ENCODE measurements at places on chromosomes 7 and 10.

DNA sequence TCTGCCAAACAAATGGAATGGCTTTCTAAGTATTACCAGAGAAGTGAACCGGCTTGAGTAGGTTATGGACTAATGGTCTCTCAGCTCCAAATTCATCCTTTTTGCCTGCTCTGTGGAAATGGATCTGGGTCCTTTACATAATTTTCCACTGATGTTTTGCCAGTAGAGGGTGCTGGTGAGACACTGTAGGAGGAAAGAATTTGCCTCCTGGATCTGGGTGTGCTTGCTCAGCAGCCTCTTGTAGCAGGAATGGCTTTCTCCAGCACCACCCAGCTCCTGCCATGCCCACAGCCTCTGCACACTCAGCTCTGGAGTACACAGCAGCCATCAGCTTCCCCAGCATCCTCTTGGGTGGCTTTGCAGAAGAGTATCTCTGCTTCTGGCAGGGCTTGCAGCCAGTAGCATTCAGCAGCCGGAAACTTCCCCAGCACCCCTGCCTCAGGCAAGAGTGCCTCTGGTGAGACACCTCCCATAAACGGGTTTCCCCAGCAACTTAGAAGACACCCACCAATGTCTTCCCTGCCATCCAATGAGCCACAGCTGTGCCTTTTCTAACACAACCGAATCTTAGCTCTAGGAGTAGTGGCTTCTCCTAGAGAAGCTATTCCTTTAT lies 235.0 kb upstream of the PLPP4 start:
- DNase-seq: no peak

GRCh38 chr10:122271076-122271475 lies at the start of gene BTBD16:
BTBD16 (plus strand) TSS chr10:122271296; CDS start chr10:122275082, 3,786 bp downstream.
- peak; percentile 42 for DNase-seq

DNA sequence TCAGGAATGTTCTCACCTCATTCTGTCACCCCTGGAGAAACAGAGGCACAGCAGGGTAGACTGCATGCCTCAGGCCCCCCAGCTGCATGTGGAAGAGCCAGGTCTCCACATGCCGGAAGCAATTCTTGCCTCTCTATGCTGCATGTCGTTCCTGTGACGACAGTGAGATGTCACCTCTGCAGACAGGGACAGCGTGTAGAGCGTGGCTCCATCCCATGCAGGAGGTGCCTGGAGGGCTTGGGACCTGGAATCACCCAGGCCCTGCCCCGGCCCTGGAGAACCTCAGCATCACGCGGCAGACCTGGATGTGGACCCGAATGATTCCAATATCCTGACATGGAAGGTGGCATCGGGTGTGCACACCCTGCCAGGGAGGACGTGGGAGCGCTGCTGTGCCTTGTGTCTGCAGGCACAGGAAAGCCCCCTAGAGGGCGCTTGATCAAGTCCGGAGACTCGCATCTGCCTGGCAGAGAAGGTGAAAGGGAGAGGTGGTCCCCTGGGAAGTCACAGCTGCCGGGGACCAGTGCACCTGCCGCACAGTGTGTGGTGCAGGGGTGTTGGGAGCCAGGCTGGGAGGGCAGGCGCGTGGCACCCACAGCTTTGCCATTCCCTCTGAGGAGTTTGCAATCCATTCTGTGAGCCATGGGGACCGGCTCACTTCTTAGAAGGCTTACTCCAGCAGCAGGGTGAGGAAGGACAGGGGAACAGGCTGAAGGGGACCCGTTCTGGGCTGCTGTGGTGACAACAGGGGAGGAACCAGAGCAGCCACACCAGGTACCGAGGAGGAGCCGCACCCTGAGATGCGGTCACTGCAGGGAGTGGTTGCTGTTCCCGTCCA lies 45.3 kb upstream of the EN2 start:
- peak; percentile 75 for DNase-seq

DNA sequence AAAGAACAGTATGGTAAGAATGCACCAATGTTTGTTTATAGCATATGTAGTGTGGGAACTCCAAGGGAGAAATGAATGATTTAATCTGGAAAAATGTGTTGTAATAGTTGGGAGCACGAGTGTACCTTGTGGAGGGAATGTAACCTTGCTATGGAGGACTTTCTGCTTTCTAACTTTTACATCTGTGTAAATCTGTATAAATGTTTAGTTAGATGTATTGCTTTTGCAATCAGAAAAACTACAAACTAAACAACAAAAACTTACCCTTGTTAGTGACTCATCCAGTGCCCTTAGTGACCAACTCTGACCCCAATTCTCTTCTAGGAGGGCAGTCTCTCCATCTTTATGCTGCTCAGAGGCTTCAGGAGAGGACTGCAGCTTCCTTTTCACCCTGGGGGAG lies 89.3 kb downstream of the CCNY start:
- no peak for DNase-seq

DNA sequence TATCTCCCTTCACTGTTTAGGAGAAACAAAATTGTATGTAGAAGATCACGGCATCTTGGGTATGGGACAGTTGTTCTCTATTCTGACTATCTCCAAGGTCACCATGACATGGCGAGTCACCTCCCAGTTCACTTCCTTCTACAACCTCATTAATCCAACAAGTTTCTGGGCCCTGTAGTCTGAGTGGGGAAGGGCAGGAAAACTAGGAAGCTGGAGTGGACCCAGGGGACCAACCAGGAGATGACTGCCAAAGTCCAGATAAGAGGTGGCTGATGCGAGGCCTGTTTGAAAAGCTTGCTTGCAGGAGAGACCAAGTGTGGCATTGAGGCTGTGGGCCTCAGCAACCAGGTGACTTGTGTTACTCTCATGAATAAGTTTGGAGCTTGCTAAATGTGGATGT lies 584.9 kb downstream of the TNS3 start:
- DNase-seq: no peak

DNA sequence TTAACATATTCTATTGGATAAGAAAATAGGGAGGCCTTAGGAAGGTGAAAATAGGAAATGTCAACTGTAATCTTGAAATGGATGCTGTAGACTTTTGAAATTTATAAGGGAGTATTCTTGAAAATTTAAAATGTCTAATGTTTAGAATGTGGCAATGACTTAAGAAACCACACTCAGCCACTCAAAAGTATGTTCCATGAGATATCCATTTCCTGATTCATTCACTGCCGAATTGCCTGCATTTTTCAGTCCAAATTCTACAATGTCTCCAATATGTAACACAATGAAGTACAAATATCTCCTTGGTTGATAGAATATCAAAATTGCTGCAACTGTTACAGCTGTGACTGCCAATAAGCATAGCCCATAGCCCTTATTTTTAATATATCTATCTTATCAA lies 25.9 kb downstream of the PRKG1 start:
- DNase-seq: no peak

DNA sequence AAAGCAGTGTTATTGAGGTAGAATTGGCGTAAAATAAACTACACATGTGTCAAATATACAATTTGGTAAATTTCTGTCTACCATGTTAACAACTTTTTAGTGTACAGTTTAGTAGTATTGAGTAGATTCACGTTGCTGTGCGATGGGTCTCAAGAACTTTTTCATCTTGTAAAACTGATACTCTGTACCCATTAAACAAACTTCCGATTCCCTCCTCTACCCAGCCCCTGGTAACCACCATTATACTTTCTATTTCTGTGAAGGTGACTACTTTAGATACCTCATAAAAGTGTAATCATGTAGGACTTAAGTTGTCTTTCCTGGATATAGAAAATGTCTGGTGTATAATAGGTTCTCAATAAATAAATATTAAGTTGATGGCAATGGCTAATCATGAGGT lies 408.5 kb upstream of the POT1 start:
- no peak for DNase-seq

GRCh38 chr7:8177109-8177933 lies 84.6 kb downstream of the ICA1 start:
- no peak for DNase-seq

- no peak for DNase-seq
Measured at GRCh38 chr10:25766687-25767221, 167.3 kb upstream of the MYO3A start.

- peak; percentile 36 for DNase-seq
Measured at GRCh38 chr7:158416283-158416933, 171.2 kb downstream of the PTPRN2 start.

DNA sequence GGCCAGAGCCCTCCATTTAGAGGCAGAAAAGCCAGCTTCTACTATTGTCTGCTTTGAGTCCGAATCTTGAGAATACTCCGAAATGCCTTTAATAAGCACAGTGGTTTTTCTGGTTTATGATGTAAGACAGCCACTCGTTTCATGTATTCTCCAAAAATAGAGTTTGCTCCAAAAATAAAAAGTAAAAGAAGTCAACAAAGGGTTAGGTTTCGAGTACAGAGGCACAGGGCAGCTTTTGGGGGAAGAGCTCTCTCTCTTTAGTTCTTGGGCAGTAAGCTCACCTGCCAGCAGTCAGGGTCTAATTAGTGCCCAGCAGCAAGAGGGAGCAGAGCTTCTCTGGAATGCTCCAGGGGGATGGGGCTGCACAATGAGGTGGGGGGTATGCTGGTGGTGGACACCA lies 20.2 kb downstream of the CREB3L2 start:
- no peak for DNase-seq

DNA sequence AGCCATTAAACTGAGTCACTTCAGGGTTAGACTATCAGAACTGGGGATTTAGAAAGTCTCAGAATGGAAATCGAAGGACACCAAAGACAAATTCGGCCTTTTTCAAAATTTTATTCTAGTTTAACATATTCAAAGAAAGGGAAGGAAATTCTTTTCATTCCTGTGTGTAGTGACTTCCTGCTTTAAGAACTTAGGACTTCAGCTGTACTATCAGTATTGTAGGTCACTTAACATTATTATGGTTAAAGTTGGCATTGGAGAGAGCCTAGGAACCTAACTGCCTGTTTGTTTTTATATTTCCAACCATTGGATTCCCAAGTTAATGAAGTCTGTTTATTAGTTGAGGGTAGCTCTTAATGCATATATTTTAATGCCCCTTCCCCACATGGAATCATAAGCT lies 63.7 kb downstream of the PTEN start:
- DNase-seq: no peak

Measured in activated effector memory CD4-positive, alpha-beta T cell treated with anti-CD3 and anti-CD28 coated beads, Interleukin-2, amount 50 U/mL, for 16 hours (primary cell).